ENCODE measurements at places on chromosomes 2 and 18.

GRCh38 chr2:161161074-161161706 is 962 bp downstream of the TANK start:
- no peak for DNase-seq

DNA sequence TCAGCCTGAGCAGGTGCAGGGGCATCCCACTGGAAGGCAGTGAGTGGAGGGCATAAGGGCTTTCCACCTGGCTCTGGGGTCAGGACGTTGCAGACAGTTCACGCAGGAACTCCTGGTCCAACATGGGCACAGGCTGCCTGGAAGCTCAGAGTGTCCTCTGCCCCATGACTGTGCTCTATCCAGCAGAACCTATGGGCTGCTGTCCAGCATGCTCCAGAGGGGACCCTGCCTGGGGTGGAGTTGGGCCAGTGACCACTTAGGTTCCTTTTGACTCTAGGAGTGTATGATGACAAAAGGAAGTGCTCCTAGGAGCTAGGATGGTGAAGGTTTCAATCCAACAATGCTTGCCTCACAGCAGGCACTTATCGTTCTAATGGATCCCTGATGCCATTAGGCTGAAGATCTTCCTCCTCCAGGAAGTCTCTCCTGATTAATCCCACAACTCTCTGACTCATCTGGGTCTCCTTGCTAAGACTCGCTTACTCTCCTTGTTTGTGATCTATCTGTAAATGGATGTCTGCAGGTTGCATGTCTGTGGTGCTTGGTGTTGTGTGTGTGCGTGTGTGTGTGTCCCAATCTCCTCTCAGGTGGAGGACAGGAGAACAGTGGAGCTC is 224.0 kb downstream of the CELF4 start:
- no peak for DNase-seq

DNA sequence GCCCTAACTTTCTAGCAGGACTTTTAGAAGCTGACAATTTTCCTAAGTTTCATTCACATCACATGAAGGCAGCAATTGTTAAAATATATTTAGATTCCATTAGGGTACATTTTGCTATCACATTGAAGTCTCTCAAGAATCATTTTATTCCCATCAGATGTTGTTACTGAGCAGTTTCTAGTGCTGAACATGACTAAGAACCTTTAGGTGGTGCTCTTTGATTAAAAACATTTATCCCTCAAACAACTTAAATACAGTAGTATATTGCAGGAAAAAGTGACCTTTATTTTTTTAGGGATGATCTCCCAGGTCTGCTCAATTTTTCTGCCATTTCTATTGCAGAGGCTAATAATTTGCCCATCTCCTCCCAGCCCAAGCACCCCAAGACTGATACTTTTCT is 22.9 kb upstream of the NARS1 start:
- no peak for DNase-seq

GRCh38 chr18:77360315-77361190 is 110.9 kb downstream of the GALR1 start:
- DNase-seq = no peak

DNA sequence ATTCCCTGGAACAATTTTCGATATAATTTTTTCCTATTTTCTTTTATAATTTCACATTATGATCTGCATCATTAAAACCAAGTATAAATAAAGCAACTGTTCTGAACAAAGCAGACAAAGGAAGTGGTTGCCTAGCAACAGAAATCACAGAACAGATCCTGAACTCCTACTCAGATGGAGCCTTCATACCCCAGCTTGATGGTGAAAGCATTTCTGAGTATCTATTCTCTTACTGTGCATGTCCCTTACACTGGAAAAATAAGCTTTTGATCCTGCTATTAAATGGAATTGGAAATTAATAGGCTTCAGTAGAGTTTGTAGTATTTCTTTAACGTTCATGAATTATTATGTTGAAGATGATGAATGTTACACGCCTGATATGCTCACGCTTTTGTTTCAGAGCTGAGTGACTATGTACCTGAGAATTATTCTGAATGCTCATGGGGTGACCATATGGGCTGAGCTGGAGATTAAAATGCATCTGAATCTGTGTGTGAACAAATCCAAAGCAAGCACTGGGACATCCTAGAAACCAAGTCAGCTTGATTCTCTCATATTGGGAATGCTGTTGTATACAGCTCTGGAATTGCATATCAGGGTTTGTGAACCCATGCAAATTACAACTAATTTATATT is 254.0 kb downstream of the KCNJ3 start:
- no peak for DNase-seq

DNA sequence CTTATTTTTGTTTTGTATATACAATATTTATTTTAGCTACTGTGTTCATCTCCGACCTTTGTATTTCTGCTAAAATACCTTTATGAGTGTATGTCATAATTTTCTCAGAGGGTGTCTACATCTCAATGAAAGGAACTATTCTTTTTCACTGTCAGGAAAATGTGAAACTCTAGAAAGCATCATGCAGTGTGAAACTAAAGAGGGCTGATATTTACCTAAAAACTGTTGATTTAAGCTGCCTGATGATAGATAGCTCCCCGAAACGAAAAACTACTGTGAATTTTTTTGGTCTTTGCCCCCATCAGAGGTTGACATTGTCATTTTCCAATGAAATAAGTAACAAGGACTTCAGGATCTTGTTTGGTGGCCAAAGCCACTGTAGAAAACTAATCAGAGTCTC is 38.8 kb downstream of the TMEM178A start:
- no peak for DNase-seq

DNA sequence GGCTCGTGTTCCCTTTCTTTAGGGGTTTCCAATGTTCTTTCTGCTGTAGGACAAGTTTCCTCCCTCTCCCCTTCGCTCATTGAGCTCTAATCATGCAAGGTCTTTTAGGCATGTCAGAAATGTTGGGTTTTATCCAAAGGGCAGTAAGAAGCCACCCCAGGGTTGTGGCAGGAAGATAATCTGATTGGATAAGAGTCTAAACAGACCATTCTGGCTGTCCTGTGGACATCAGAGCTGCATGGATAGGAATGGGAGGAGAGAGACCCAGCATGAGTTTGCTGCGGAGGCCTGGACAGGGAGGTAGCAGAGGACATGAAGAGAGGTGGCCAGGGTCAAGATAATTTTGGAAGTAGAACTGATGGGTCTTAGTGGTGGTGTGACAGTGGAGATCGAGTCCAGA is 88.2 kb downstream of the ACKR3 start:
- no peak for DNase-seq

- DNase-seq = no peak
Observed at GRCh38 chr2:75533135-75533534, 27.6 kb downstream of the EVA1A start.

DNA sequence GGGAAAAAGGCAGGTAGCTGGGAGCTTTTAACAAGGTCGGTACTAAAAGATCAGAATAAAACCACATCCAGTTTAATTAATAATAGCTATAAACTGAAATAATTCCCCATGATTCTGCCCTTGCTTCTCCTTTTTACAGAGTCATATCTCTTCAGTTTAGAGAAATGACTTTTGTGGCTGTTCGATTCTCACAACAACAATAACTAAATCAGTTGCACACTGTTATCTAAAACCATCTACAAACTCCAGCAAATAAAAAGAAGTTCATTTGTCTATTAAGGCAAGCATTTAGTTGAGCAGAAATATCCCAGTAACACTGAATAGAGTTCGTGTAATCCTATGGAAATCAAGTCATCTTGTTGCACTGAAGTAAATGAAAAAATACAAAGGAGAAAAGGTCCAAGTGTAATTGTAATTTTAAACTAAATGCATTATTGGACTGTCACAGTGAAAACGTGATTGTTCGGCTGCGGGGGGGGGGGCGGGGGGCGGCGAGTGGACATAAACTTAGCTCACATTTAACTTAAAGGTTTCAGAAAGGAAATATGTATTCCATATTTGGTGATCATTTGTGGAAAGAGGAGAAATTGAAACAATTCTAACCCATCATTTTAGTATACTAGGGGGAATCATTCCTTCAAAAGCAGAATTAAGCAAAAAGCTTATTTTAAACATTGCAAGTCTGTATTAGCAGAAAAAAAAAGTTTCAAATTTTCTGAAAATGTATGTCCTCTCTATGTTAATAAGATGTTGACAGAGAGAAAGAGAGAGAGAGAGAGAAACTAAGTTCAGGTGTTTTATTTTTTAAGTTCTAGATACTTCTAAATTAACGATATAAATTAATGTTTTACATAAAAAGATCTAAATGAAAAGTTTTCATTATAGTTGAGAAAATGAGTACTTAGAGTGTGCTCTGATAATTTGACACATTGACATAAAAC is 144.5 kb downstream of the MEIS1 start:
- DNase-seq = no peak

GRCh38 chr2:74334931-74335333 is 8.3 kb downstream of the SLC4A5 start:
- DNase-seq = peak; percentile 72

GRCh38 chr2:97660775-97661389 is 3.0 kb downstream of the ACTR1B start:
- no peak for DNase-seq

DNA sequence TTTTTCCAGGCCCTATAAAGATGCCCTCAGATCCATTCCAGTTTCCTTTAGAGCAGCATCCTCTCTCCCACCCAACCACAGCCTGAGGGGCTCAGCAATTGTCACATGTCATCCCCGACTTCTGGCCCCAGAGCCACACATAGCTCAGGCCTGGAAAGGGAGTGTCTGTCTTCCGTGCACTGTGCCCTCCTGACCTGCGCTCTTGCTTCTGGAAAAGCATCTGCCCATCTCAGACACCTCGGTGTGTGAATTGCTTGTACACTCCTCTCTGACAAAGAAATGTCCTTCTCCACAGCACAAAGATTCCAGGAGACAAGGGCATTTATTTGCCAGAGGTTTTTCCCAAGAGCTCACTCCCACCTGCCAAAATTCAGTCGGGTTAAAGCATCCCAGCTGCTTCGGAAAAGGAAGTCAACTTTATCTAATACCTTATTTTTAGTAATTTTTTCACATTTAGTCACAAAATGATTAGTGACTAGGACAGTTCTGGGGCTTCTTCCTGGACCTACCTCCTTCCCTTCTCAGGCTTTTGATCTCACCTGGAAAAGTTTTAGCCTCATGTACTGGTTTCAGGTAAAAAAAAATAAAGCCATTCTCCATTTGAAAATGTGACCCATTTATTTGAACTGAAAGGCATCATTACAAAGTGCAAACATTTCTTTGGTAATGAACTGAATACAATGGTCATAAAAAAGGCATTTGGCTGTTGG is 112.9 kb downstream of the PXDN start:
- DNase-seq = no peak

- no peak for DNase-seq
Observed at GRCh38 chr2:127142663-127143630, 36.0 kb upstream of the BIN1 start.

DNA sequence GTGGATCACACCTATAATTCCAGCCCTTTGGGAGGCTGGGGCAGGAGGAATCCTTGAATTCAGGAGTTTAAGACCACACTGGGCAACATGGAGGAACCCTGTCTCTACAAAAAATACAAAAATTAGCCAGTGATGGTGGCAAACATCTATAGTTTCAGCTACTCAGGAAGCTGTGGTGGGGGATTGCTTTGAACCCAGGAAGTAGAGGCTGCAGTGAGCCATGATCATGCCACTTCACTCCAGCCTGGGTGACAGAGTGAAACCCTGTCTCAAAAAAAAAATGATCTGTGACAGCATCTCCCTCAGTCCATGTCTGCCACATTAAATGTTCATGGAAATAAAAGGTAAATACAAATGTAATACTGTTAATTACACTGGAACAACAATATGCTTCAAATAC is 121.4 kb upstream of the COL5A2 start:
- DNase-seq = no peak

- no peak for DNase-seq
Observed at GRCh38 chr2:112706170-112706664, 14.6 kb upstream of the NT5DC4 start.

DNA sequence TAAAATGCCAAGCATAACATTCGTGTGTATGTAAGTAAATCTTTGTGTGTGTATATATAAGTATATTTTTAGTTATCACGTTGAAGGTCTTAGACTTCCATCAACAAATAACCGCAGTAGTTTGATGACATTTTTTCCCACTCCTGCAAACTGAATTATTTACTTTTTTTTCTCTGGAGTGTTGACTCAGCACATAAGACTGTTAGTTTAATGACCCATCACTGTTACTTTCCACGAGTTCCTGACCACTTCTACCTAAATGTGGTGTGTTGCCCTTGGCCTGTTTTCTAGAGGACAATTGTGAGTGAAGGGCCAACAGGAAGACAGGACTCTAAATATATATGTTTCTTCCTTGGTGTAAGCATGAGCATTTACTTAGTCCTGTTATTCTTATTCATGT is 71.3 kb upstream of the TXNDC2 start:
- no peak for DNase-seq

- peak; percentile 33 for DNase-seq
Observed at GRCh38 chr2:240604291-240604938, 17.9 kb downstream of the CAPN10 start.

GRCh38 chr2:234368861-234369261 is 128.0 kb downstream of the ARL4C start:
- DNase-seq = peak; percentile 67

DNA sequence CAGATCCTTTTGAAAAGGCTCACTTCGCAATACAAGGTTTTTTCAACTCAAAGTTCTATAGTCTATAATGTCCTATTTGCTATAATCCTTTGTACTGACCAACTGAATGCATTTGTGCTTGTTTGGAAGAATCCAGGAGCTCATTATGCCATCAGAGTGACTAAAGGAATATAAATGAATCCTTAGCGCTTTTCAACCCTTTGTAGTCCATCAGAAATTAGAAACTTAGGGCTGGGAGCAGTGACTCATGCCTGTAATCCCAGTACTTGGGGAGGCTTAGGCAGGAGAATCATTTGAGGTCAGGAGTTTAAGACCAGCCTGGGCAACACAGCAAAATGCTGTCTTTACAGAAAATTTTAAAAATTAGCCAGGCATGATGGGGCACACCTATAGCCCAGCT is 330.2 kb upstream of the CHAC2 start:
- DNase-seq = no peak

DNA sequence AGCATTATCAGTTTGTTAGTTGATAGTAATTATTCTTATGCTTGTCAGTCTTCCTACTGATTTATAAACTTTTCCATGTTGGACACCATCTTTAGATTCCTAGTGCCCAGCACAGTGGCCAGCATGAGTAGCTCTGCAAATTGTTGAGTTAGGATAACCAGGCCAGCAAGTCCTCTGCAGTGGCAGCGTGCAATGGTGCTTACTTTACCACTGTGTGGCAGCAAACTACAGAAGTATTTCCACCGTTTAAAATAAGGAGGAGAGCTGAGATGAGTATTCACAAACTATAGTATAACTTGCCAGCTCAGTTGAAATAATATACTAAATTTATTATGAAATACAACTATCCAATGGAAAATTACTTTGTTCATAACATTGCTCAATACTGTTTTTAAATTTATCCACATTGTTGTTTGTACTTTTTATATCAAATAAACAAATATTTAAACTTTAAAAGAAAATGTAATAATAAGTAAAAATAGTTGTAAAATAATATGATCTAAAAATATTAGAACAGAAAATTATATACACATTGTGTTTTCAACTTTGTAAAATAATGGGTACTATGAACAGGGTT is 9.3 kb upstream of the THADA start:
- DNase-seq = peak; percentile 44

DNA sequence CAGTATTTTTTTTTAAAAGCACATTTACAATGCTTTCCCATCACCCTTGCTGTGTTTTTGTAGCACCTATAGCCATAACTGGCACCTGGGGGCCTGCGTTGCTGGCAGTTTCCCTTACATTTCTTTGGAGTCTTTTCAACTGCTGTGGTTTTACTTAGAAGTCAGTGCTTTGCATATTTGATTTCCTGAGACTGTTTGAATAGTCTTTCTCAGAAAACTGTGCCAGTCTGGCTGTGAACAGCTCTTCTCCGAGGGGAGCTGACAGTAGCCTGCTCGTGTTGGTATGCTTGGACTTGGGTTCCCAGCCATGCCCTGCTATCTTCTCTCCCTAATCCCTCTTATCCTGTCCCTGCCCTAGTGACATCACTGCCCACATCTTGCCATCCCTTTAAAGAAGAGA is 81.5 kb downstream of the DPP4 start:
- DNase-seq = no peak

Data from RWPE1 (cell line).